ENCODE measurements at places on chromosomes 7 and 10.

DNA sequence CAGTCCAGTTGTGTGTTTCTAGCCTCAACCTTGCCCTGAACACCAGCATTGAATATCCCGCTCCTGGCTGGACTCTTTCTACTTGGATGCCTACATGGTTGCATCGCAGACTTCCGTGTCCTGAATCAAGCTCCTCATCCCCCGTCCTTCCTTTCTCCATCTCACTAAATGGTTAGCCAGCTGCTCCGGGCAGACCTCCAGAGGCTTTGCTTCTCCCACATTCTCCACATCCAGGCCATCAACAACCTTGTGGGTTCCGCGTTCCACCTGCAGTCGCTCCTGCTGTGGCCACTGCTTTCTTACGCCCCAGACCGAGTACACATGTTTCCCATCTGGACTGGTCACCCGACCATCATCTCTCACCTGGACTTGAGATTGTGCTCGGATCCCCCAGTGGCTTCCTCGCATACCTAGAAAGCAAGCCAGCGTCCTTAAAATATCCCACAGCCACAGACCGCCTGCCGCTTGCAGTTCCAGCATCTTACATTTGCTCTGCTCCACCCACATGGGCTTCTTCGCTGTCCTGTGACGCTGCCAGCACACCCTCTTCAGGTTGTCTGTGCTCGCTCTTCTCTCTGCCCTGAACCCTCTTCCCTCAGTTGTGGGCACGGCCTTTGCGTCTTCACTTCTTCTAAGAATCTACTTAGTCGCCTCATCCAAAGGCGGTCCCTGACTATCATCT is 25.9 kb downstream of the CELF2 start:
- no peak for DNase-seq

- no peak for DNase-seq
Measured at GRCh38 chr10:24262929-24263590, 54.1 kb downstream of the KIAA1217 start.

- DNase-seq = no peak
Measured at GRCh38 chr7:139776486-139777132, 1.2 kb downstream of the HIPK2 start.

DNA sequence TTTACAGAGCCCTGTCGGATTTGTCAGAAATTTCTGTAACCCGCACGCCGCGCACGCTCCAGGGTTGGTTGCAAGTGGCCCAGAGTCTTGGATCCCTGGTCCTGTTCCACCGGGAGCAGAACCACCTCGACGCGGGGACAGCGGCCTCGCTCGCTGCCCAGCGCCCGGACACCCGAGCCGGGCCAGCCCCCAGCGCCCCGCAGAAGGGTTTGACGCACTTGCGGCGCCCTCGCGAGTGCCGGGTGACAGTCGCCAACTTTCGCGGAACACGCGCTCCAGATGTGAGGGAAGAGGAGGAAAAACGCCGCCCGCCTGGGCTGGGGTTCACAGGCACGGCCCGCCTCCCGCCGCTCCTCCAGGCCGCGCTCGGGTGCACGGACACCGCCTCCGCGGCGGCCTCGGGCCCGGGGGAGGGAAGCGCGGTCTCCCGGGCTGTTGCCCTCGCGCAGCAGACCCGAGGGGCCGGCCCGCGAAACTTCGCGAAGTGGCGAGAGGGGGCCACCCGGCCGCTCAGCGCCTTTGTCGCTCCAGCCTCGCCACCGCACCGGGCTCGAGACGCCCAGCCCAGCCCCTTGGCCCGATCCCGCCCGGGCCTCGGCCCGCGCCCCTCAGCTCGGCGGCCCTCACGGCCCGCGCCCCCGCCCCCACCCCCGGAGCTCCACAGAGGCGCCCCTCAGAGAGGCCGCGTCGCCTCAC is 514 bp downstream of the RNF216 start:
- no peak for DNase-seq

DNA sequence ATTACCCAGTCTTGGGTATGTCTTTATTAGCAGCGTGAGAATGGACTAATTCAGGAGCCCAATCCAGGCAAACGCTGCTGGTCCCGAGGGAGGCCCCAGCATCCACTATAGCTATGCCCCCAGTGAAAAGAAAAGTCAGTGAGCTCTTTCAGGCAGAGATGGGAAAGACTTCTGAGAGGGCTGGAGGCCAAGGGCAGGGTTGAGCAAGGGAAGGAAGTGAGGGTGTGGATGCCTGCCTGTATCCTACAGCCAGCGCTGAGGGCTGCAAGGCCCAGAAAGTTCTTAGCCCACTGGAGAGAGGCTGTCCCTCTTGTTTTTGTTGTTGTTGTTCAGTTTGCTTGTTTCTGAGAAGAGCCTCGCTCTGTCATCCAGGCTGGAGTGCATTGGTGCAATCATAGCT is 261.6 kb downstream of the ZEB1 start:
- DNase-seq = no peak

GRCh38 chr7:151142686-151143040 is 24.8 kb downstream of the GBX1 start:
- no peak for DNase-seq

GRCh38 chr10:96745950-96746349 is 25.6 kb upstream of the PIK3AP1 start:
- no peak for DNase-seq

DNA sequence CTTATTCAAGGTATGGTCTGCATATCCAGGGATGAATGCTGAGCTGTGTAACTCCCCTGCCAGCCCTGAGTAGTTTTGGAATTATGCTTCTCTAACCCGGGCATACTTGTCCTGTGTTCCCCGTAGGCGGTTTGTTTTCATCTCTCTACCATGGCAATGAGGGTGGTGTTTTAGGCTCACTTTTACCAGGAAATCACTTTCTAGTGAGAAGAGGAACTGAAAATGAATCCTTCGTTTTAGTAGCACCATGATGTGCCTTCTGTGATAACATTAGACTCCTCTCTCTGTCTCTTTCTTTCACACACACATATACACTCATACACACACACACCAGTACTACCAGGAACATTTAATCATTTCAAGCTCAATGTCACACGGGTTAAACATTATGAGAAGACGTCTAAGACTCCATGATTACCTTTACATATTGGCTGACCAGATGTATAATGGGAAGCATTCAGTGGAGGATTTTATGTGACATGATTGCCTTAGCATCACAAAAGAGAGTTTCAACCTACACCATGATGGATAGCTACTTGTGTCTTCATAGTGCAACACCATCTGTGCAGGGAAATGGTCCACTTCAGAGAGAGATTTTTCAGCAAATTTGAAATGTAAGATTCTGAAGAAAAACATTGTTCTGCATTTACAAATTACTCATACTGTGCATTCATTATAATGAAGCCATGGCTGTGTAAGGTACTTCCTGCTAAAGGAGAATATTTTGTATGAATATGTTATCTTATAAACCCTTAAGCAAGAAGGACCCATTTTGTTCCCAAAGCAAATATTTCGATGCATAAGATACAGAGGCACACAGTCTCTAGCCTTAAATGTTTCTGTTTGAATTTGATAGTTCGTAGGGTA is 31.0 kb upstream of the PFKP start:
- no peak for DNase-seq

GRCh38 chr7:17230099-17230807 is 68.2 kb upstream of the AHR start:
- DNase-seq = no peak

DNA sequence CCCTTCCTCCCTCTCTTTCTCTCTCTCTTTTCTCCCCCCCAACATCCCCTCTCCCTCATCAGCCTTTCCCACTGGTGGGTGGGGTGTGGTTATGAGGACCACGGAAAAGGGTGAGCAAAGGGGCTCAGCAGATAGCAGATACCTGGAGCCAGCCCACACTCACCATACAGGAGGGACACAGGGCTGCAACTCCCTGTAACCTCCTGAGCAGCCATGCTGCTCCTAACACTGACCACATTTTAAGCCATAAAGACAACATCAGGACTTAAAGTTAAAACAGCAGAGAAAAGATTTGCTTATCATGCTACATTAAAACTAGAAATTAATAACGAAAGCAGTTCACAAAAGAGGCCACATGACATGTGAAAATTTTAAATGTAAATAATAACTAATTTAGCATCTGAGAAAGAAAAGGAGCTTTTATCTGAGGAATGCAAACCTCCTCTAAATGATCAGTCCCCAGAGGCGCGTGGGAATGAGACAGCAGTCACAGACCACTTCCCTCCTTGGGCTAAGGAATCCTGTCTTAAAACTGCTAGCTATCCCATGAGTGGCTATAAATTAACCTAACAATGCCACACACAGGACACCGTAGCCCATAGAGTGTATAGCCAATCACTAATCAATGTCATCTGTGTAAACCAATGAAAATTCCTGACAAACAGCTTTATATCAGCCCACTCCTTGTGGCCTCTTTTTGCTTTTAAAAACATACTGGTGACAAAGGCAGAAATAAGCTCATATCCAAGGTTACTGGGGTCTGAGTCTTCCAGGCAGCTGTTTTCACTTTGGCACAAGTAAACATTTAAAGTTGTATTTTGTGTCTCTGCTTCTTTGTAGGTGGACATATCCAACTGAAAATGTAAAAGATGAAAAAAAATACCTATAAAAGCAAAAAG is 33.3 kb downstream of the PKD1L1 start:
- no peak for DNase-seq

DNA sequence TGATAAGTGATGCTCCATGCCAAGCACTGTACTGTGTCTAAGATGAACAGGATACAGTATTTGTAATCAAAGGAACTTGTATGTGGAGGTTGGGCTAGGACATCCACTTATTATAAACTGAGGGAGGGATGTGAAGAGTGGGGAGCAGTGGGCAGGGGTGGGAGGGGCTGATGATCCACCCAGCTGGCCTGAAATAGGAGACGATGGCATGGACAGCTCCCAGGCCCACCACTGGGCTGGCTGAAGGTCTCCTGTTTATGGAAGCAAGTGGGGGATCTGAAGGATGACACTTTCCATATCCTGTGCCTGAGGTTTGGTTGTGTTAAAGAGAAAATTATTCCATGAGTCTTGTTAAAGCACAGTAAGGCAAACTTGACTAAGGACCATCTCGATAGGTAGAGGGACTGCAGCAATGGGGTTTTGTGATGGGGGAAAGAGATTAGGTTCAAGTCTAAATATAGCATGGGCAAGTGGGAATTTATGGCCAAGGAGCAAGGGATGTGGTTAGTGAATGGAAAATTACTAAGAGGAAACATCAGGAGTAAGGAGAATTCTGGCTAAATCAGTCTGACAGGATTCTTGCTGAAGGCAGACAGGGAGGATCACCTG is 124.6 kb downstream of the CCNY start:
- no peak for DNase-seq

GRCh38 chr10:72075376-72076115 is 12.8 kb downstream of the SPOCK2 start:
- DNase-seq = no peak

GRCh38 chr7:139906879-139907278 is 77.8 kb downstream of the TBXAS1 start:
- DNase-seq = no peak

GRCh38 chr10:12782537-12782936 is 219.0 kb downstream of the CCDC3 start:
- peak; percentile 6 for DNase-seq

DNA sequence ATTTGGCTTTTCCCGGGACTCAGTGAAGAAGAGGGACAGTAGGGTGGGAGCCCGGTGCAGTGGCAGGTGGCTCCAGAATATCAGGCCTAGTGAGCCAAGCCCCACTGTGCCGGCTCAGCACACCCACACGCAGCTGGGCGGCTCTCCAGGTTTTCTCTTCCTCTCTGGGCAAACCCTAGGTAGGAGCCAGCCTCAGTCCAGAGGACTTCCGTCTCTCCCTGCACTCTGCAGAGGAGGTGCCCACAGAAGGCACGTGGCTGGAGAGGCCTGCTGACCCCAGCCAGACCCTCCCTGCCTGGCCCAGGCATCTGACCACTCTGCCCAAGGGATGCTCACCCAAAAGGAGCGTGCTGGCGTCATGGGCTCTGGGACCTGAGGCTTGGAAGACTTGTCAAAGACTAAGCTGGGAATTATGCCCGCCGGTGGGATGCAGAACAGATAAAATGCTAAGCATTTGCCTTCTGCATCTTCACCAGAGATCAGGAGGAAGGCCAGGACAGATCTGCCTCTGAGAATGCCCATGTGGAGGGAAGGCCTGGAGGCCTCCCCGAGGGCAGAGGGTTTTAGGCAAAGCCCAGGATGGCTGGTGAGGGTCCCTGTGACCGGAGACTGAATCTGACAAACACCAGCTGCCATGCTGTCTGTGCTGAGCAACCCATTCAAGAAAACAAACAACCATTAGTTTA is 40.2 kb downstream of the TCERG1L start:
- no peak for DNase-seq

- DNase-seq = no peak
Measured at GRCh38 chr7:142436601-142437000, 178.7 kb upstream of the PRSS58 start.

DNA sequence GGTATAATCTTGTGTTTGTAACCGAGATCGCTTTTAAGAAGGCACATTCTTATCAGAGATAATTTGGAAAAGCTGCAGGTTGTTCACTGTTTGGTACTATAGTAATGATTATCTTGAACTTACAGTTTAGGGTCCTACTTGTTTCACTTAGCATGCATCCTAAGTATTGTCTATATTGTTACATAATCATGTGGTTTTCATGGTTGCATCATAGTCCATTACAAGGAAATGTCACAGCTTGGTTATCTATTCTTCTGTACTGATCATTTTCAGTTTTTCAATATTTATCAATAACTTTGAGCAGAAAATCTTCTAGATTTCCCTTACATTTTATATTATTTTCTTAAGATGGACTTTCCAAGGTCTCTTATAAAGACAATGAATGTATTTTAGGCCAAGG is 116.3 kb downstream of the PLPP4 start:
- DNase-seq = no peak

- DNase-seq = peak; percentile 40
Measured at GRCh38 chr7:134605978-134606923, 40.4 kb upstream of the BPGM start.

- no peak for DNase-seq
Measured at GRCh38 chr10:117502421-117503243, 39.9 kb upstream of the EMX2 start.

DNA sequence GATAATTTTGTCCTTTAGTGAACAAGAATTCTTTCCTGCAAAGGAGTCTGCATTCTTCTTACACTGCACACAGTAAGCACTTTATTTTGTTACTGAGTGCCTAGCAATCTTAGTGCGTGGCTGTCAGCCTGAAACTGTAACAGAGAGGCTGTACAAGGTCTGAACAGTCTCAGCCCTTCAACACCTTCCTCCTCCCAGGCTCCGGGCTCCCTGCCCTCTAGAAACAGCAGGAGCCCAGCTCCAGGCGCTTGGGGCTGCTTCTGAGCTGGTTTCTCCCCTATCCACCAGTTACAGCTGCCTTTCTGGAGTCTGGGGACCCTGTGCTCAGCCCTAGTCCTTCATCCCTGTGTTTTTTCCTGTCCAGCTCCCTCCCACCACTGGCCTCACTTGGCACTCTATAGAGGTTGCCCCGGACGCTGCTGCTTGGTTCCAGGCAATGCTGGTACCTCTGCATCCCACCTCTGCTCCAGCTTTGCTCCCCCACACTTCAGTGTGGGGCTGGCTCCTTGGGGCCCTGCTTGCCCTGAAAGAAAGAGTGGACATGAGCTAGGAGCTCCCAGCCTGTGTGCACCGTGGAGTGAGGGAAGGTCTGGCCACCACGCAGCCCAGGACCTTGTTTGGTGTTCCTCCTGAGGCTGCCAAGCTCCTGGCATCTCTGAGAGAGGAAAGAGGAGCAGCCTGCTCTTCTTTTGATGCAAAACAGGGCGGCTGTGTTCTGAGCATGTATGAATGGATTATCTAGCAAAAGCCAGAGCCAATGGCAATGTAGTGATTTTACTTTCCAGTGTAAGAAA is 251.2 kb upstream of the GRB10 start:
- DNase-seq = no peak

Data from CD8-positive, alpha-beta memory T cell (primary cell).